ENCODE measurements at places on chromosomes 12 and 14. TPM values are rescaled to one million over a fixed set of nuclear protein-coding genes. Genes with fewer than 3 reads are reported as not detected.

Gene LIN7A
- total RNA-seq = 0.63 TPM

Gene TDRD9
- 1.1 TPM for total RNA-seq

Gene ARHGAP9
- total RNA-seq = 234 TPM

Gene HOXC11
- total RNA-seq = not detected

Gene KRT73
- not detected for total RNA-seq

Gene KLHL33
- 0.44 TPM for total RNA-seq

Gene ABHD12B
- total RNA-seq = not detected

Gene TMTC2
- 4.5 TPM for total RNA-seq

Gene IL31
- not detected for total RNA-seq

Gene KRT4
- not detected for total RNA-seq

Gene REP15
- total RNA-seq = 0.61 TPM

Gene FAM181A
- not detected for total RNA-seq

Gene RBM25
- 107 TPM for total RNA-seq

Gene CHGA
- total RNA-seq = not detected

Gene B4GALNT1
- total RNA-seq = 8.2 TPM

Gene CD163
- not detected for total RNA-seq

Gene DTX1
- 0.35 TPM for total RNA-seq

Gene TAC3
- not detected for total RNA-seq

Gene FLRT2
- total RNA-seq = not detected

Gene PRIMA1
- total RNA-seq = not detected

Gene KRT1
- total RNA-seq = not detected

Gene COX8C
- not detected for total RNA-seq

Gene ARID4A
- total RNA-seq = 32.2 TPM

Gene FGD6
- 0.56 TPM for total RNA-seq

Gene DDIT3
- 15.9 TPM for total RNA-seq

Gene CCDC177
- total RNA-seq = not detected

Gene PTPN6
- 367 TPM for total RNA-seq
